Epithelial cell of esophagus (primary cell): ENCODE measurements at places on chromosomes 12 and 14.
A peak's percentile ranks its signal among the peaks of the same experiment; 100 is the strongest.

- DNase-seq = peak; percentile 59
Measured at GRCh38 chr12:107660235-107660634, 25.4 kb upstream of the PWP1 start.

- no peak for DNase-seq
Measured at GRCh38 chr12:93708952-93709351, 31.8 kb downstream of the CRADD start.

- DNase-seq = no peak
Measured at GRCh38 chr12:52976574-52977071, 27.7 kb downstream of the KRT18 start.

- DNase-seq = no peak
Measured at GRCh38 chr12:94186278-94187241, 38.2 kb downstream of the PLXNC1 start.

- no peak for DNase-seq
Measured at GRCh38 chr12:128418944-128419343, 152.0 kb downstream of the TMEM132C start.

- DNase-seq = no peak
Measured at GRCh38 chr12:100368066-100368465, 11.2 kb downstream of the SLC17A8 start.

DNA sequence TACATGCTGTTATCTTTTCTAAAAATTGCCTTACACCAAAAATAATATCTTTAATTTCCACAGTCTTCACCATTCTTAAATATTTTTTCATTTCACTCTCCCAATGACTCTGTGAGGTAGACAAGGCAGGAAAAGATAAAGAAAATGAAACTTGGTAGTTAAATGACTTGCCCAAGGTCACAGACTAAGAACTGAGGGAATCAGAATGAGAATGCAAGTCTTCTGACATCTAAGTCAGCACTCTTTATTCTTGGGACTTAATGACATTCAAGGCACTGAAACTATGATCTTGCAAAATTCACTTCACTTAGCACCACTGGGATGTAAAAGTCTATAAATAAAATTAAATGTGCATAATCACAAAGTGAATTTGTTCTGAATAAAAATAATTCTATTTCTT lies 104.5 kb downstream of the SLC2A13 start:
- no peak for DNase-seq

GRCh38 chr12:95322326-95322725 lies 104.7 kb downstream of the VEZT start:
- DNase-seq = no peak

DNA sequence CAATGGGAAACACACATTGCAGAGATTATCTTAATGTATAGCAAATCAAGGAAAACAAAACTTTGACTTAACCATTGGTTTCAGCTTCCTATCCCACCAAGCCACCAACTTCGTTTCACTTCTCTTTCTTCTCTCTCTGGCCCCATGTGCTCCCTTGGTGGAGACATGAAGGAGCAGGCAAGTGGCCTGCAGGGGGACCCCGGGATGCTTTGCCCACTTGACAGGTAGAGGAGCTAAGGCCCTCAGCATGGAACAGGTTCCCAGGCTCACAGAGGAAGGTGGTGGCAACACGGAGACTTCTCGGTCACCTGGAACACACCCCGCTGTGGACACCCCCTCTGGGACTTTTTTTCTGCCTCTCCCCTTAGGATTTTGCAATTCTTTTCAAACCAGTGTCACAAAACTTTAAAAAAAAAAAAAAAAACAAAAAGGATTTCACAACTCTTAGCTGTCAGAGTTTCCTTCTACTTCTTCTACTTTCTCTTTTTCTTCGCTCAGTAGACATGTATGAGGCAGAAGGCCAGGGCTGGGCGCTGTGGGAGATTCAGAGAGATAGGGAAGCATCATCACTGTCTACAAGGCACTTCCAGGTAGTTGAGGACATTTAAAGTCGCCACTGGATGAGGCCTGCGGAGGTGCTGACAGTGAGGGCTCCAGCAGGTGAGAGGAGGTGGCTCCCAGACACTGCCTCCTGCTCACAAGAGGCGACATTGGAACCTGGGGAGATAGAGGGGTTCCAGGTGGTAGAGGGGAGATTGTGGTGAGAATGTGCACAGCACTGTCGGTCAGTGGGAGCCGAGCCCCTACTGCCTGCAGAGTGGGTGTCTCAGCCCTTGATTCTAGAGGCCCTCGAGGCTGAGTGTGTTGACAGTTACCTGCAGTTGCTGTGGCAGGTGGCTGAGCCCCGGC lies 119.6 kb downstream of the GCH1 start:
- no peak for DNase-seq

- DNase-seq = no peak
Measured at GRCh38 chr14:105862581-105863239, 336.3 kb downstream of the TMEM121 start.

- no peak for DNase-seq
Measured at GRCh38 chr12:110074089-110074488, 25.8 kb upstream of the C12orf76 start.

DNA sequence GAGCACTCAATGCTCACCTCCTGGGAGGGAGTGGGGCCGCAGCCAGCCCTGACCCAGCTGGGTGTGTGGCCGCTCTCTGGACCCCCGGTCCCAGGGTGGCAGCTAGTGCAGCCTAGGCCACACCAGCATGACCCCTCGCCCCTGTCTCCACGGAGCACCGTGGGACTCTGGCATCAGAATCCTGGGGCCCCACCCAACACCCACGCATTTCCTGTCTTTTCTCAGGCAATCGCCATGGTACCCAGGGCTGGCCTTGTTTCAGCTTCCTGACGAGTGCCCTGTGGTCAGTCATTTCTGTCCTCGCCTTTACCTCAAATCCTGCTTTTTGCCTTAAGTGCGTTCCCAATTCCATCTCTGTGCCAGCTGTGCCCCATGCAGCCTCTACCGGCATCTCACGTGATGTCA lies 15.9 kb downstream of the PACS2 start:
- peak; percentile 33 for DNase-seq

GRCh38 chr12:131460520-131460919 lies 250.4 kb upstream of the SFSWAP start:
- no peak for DNase-seq

GRCh38 chr12:49538510-49539403 lies at the start of gene KCNH3:
Gene KCNH3 (plus strand): TSS chr12:49539030. CDS start chr12:49539417, 387 bp downstream.
- DNase-seq = peak; percentile 70

DNA sequence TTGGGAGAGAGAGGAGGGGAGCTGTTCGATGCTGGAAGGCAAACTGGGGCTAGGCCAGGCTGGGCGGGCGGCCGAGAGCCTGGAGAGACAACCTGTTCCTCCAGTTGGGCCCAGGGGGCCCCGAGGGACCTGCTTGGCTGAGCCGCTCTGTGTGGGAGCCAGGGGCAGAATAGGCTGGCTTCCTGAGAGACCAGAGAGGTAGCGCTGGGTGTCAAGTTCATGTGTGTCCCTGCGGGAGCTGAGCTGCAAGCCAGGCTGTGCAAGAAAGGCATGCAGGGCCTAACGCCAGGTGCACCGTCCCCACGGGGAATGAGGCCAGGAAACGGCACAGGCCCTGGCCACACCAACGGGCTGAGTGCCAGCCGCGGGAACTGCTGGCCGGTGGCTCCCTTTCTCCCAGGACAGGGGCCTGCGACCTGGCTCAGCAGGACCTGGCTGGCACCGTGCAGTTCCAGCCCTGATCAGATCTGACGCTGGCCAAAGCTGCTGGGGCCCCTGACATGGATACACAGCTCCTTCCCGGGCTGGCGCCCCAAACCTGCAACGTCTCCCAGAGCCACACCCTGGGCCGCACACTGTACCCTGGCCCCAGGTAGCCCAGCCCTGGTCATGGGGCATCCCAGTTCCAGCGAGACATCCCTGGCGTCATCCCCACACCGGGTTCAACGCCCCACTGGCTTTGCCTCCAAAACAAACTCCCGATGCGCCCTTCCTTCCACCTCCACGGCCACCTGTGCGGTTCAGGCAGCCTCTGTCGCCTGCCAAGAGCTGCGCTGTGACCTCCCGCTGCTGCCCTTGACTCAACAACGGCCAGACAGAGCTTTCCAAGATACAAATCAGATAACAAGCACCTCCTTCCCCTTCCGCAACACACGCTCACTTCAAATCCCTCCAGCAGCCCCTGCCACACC lies 65.0 kb downstream of the RFLNA start:
- no peak for DNase-seq

GRCh38 chr14:43183916-43184315 lies 1323.2 kb downstream of the FSCB start:
- no peak for DNase-seq

DNA sequence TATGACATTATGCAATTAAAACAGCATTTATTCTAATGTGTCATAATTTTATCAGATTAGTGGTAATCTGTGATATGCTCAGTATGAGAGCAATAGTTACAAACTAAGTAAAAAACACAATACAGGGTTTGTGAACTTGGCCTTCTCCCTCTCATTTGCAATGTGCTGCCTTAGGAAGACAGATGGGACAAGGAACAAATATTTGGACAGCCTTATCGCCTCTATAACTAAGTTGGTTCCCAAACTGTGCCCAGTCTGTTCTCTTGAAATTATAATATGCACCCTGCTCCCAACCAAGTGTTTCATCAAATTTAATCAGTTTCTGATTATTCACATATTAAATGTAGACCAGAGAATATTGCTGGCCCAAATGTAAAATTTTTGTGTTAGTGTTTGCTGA lies 22.7 kb downstream of the MGST1 start:
- DNase-seq = no peak

DNA sequence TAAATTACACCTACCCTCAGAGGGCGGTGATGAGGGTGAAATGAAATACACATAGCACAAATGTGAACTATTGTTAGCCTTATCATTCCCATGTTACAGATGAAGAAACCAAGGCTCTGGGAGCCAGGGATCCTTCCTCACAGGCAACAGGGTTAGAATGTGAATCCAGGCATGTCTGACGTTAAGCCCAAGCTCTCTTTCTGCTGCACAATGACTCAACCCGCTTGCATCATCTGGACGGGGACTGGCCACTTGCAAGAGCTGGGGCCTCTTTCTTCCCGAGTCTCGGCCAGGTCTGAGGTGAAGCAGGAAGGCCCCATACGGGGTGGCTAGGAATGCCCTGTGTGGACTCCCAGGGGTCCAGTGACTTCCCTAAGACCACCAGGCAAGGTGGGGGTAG lies 105.2 kb downstream of the RBM19 start:
- DNase-seq = peak; percentile 93

- DNase-seq = no peak
Measured at GRCh38 chr12:121592320-121592719, 11.5 kb upstream of the KDM2B start.

GRCh38 chr14:50410921-50411320 lies 14.2 kb upstream of the CDKL1 start:
- no peak for DNase-seq

DNA sequence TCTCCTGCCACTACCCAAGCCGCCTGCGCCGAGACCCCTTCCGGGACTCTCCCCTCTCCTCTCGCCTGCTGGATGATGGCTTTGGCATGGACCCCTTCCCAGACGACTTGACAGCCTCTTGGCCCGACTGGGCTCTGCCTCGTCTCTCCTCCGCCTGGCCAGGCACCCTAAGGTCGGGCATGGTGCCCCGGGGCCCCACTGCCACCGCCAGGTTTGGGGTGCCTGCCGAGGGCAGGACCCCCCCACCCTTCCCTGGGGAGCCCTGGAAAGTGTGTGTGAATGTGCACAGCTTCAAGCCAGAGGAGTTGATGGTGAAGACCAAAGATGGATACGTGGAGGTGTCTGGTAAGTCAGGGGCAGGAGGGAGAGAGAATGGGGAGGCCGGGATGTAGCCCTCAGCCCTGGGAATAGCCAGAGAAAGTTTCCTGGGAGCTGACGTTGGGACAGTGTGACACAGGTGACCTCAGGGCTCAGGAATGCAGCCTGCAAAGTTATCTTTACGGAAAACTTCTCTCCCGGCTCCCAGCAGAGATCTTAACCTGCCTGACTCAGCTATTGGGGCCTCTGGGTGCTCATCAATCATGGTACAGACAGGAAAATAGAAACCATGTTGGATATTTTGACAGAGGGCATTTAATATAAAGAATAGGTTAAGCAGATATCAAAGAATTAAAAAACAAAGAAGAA lies 747 bp downstream of the HSPB8 start:
- peak; percentile 40 for DNase-seq

DNA sequence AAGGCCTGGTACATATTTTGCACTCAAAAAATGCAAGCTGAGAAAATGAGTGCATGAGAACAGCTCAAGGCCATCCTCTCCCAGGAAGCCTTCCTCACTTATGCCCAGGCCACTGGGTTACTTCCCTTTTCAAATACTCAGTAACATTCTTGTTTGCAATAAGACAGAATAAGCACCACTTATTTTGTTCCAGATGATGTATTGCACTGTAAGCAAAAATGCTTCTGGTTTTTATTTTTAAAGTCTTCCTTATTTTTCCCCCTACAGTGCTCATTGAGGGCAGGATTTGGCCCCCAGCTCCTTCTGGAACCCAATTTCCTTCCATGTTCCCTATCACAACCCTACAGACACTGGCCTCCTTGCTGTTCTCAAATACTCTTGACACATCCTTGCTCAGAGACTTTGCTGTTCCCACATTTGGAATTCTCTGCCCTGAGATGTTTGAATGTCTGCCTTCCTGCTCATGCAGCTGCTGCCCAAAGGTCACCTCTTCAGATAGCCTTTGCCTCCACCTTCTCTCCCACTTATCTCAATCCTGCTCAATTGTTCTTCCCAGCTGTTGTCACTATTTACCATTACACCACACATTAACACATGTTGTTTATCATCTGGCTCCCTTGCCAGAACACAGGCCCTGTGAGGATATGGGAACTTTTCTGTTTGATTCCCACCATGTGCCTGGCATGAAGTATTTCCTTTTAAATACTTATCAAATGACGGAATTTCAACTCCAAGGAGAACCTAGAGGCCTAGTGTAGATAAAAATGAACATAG lies 49.9 kb downstream of the IFNG start:
- DNase-seq = no peak

GRCh38 chr12:21336656-21337055 lies 1.9 kb upstream of the SLCO1A2 start:
- no peak for DNase-seq

DNA sequence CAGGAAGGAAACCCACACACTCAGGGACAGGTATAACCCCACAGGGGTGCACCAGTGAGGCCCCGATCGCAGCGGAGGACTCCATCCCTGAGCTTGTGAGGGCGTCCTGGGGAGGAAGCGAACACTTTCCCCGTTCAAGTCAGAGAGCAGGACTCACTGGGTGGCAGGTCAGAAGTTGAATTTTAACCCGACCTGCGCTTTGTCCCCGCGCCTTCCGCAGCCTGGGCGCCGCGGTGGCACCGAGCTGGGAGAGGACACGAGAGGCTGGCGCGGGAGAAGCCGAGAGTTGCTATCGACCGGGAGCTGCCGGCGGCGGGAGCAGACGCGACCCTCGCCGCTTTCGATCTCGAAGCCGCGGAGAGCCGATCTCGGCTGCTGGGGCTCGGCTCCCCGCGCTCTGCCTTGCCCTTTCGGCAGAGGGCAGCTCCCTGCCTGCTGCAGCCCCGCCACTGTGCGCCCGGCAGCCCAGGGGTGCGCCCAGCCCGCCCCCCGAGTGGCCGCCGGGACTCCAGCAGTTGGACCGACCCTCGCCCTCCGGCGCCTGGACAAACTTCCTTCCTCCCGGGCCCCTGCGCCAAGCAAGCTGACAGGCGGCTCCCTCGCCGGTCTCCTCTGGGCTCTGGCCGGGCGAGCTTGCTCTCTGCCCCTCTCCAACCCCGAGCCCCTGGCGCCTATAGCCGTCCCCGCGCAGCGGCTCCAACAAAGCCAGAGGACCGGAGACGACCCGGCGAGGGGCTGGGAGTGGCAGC lies 918 bp downstream of the LIN7A start:
- peak; percentile 11 for DNase-seq
